Left renal cortex interstitium (tissue), 4 donors: ENCODE measurements at places on chromosomes 7 and 10. TPM values are rescaled to one million over a fixed set of nuclear protein-coding genes. Genes with fewer than 3 reads are reported as not detected.

- no peak for DNase-seq
Observed at GRCh38 chr7:37491919-37492694, 43.4 kb upstream of the ELMO1 start.

DNA sequence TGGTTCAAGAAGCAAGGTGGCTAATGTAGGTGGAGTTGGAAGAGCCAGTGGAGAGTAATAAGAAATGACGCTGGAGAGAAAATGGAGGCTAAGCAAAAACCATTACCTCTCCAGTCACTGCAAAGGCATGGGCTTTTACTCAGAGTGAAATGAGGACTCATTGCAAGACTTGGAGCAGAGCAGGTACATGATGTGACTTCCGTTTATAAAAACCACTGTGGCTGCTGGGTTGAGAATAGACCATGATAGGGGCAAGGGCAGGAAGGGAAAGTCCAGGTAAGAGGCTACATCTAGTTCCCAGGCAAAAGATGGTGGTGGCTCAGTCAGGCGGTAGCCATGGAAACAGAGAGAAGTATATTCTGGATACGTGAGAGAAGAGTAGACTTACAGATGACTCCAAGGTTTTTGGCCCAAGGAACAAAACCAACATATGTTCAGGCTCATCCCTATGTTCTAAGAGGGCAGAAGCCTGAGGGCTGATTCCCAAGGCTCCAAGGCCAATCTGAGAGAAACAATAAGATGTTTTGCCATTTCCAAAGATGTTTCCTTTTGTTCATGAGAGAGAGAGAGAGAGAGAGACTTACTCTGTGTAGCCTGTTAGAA, 21.5 kb upstream of the PDE1C start:
- DNase-seq, result no peak

GSTO2 gene
- 32.7 TPM for polyA plus RNA-seq

UCN3 gene
- polyA plus RNA-seq, result 3.3 TPM

DNA sequence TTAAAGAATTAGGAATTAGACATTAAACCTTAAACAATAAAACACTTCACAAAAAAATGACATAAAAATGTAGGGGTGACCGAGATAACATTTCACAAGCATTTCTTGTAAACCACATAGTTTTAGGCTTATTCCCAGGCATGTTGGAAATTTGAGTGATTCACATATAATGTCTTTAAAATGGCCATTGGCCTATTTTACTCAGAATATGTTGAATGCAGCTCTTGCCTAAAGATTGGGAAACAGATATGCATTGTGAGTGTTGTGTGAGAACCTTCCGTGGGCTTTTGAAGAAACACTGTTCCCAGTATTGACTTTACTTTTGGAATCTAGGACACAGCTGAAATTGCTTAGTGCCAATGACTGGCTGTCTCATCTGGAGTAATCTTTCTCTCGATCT, 79.6 kb downstream of the ARL5B start:
- DNase-seq, result no peak

- DNase-seq, result no peak
Observed at GRCh38 chr7:93980744-93981479, 23.2 kb downstream of the BET1 start.

DNA sequence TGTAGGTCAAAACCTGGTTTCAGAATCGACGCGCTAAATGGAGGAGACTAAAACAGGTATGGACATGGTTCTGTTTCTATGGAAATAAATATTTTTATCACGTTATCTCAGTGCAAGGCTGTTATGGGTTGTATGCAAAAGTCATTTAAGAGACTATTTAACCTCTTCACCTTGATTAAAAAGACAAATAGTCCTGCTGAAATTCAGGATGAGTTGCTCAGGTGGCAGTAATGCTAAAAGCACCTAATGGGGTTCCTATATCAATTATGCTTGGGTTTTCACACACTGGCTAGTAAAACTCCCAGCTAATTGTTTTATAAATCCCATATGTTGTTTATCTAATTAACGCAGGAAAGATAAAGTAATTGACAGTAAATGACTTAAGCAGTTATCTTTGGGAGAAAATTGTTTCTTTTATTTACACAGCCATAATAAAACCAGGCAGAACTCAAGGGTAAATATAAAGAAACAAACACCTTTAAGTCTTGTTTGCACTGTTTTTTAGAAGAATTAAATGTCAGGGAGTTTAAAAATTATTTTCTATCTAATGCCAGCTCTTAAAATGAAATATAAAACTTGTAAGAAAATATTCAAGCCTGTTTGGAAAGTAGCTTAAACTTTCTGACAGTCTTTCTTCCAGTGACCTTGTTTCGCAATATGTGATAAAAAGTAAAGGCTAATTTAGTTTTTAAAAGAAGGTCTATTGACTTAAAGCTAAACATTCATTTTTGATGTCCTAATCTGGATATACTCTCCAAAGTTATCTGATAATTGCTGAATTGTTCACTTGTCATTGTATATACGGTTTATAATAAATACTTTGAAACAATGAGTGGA, 3.2 kb downstream of the HHEX start:
- DNase-seq, result no peak

PTPRN2 gene
- polyA plus RNA-seq, result 7.5 TPM

- DNase-seq, result no peak
Observed at GRCh38 chr7:92058040-92058439, 76.2 kb downstream of the CYP51A1 start.

- DNase-seq, result no peak
Observed at GRCh38 chr10:118547282-118547681, 48.2 kb downstream of the PRLHR start.

DNA sequence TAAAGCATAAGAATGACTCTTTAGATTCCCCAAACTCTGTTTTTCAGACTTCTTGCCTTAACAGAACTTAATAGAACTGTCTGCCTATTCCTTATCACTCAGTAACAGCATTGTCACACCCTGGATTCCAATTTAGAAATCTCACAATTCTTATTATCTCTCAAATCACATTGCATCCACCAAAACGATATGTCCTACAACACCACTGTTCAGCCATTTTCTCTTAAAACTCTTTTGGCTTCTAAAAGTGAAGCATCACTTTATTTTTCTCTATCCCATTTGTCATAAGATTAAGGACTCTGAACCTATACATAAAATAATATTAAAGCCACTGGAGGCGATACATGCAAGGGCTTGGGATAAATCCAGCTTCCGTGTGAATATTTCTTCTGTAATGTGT, 1.2 kb upstream of the CPED1 start:
- no peak for DNase-seq
